ENCODE measurements at places on chromosomes 16 and 17.

GRCh38 chr17:47295874-47296255 lies 27.9 kb upstream of the EFCAB13 start:
- DNase-seq, result no peak

GRCh38 chr17:77723909-77724875 lies 234.3 kb upstream of the TNRC6C start:
- DNase-seq, result no peak

GRCh38 chr16:19781226-19781625 lies 63.2 kb downstream of the IQCK start:
- no peak for DNase-seq

DNA sequence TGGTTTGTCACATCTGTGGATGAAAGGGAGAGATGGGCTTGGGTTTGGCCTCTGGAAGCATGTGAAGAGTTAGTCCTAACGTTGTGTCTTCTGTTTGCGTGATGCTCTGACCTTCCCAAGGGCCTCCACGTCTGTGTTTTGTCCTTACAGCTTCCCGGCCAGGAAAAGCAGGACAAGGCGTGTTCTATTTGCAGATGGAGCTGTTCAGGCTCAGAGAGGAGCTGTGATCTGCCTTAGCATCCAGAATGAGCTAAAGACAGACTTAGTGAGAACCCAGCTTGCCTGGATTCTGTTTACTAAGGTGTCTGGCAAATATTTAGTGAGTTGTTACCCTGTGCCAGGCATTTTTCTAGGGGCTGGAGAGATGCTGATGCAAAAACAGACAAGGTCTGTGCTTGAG lies 282.1 kb downstream of the CBLN1 start:
- no peak for DNase-seq

DNA sequence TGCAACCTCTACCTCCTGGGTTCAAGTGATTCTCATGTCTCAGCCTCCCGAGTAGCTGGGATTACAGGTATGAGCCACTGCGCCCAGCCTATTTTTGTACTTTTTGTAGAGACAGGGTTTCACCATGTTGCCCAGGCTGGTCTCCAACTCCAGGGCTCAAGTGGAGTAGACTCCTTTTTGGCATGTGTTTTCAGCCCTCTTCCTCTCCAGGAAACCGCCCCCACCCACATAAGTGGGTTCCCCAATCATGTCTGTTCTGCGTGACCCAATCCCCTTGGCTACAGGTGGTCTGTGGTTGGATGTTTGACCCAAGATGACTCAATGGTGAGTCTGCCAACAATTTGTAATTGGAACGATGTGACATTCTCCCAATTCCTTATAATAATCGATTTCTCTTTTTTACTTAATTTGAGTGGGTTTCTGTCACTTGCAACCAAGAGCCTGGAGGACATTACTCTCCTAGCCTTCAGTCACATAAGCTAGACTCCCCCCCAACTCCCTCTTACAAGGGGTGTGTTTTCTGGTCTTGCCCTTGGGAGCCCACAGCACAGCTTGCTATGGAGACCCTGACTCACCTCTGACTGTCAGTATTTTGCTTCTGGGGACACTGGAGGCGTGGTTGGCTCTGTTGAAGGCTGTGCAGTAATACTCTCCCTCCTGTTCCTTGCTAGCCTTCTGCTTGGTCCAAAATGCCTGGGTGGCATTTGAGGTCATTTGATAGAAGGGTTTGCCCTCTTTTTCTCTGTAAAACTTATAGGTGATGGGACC lies 34.9 kb downstream of the PECAM1 start:
- DNase-seq, result no peak

DNA sequence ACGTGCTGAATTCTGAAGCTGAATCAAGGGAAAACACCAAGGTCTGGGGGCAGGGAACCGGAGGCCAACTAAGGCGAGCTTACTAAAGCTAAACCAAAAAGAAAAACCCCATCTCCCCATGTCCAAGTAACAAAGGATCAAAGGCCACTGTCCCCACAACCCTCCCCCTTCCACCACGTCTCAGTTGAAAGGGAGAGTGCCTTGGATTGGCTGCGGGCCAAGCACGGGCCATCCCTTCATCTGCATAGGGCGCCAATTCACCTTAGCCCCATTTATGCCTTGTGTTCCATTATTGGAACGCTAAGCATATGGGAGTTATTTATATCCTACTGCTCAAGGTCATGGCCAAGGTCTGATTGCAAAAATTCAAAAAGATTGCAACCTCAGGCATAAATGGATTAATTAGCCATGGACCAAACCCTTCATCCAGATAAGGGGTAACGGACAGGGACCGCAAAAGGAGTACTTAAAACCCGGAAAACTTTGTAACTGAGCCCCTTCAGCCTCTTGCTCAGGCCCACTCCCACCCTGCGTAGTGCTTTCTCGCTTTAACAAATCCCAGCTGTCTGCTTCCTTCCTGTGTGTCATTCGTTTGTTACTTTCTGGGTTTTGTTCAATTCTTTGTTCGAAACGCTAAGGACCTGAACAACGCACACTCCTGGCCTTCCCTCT lies 740 bp upstream of the ATP6V0D1 start:
- DNase-seq, result no peak

GRCh38 chr16:81497690-81498089 lies 53.1 kb downstream of the CMIP start:
- no peak for DNase-seq

DNA sequence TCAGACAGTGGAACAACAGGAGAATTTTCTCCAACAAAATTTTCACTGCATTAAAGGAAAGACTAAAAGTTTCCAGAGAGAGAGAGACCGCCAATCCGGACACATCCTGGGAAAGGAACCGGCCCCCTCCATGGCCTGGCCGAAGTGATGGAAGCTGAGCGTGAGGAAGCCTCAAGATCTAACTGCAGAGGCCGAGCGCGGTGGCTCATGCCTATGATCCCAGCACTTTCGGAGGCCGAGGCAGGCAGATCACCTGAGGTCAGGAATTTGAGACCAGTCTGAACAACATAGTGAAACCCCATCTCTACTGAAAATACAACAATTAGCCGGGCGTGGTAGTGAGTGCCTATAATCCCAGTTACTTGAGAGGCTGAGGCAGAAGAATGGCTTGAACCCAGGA lies 3.9 kb downstream of the CTRB2 start:
- no peak for DNase-seq

DNA sequence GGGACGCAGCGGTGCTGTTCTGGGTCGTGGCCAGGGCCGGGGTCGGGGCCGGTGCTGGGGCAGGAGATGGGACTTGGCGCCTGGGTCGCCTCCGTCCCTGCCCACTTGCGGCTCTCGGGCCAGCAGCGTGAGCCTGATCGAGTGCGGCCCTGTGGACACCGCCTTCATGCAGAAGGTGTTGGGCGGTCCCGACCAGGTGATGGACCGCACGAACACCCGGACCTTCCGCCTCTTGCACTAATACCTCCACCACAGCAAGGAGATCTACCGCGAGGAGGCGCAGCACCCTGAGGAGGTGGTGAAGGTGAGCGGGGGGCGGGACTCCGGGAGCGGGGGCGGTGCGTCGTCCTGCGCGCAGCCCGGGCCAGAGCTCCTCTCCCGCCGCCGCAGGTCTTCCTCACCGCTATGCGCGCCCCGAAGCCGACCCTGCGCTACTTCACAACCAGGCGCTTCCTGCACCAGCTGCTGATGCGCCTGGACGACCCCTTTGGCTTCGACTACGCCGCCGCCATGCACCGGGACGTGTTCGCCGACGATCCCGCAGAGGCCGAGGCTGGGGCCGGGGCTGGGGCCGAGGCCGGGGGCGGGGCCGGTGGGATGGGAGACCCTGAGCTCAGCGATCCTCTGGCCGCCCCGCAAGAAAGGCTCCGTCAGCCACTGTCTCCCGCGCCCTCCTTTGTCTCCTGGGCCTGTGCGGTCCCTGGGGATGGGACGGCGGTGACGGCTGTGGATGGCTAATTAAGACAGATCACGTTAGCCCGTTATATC lies 4.5 kb upstream of the HSD17B1 start:
- DNase-seq, result peak; percentile 90
